ENCODE measurements at places on chromosomes 5 and 9.

DNA sequence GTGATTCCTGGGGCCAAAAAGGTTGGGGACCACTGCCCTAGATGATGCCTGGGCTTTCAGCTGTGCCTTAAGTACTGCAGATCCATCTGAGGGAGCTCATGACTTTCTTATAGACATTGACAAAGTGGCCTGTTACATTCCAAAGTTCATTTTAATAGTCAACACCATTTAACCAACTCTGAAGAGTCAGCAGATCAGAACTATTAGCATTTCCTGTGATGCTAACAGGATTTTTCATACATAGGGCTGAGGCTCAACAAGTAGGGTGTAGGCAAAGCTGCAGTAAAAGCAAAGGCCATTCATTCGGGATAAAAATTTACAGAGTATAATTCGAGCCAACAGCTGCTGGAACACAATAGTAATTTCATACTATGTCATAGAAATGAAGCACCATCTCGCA lies 105.4 kb downstream of the LPAR1 start:
- no peak for DNase-seq

DNA sequence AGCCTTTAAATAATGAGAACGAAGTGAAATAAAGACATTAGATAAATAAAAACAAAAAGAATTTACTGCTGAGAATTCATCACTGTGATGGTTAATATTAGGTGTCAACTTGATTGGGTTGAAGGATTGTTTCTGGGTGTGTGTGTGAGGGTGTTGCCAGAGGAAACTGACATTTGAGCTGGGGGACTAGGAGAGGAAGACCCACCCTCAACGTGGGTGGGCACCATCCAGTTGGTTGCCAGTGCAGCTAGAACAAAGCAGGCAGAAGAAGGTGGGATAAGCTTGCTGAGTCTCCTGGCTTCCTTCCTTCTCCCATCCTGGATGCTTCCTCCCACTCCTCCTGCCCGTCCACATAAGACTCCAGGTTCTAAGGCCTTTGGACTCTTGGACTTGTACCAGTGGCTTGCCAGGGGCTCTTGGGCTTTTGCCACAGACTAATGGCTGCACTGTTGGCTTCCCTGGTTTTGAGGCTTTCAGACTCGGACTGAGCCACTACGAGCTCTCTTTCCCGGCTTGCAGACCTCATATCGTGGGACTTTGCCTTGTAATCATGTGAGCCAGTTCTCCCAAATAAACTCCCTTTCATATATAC lies 43.7 kb upstream of the ABL1 start:
- no peak for DNase-seq

- DNase-seq, result no peak
Measured at GRCh38 chr9:87854580-87854955, 28.1 kb upstream of the SPATA31E1 start.

DNA sequence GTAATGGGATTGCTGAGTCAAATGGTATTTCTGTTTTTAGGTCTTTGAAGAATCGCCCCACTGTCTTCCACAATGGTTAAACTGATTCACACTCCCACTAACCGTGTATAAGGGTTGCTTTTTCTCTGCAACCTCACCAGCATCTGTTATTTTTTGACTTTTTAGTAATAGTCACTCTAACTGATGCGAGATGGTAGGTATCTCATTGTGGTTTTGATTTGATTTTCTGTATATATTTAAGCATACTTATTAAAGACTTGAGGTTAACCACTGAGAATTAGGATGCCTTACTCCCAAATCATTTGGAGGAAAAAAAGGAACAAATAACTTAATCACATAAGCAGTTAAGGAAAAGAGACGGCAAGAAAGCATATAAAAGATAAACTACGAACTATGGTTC lies 181.6 kb upstream of the FST start:
- no peak for DNase-seq

DNA sequence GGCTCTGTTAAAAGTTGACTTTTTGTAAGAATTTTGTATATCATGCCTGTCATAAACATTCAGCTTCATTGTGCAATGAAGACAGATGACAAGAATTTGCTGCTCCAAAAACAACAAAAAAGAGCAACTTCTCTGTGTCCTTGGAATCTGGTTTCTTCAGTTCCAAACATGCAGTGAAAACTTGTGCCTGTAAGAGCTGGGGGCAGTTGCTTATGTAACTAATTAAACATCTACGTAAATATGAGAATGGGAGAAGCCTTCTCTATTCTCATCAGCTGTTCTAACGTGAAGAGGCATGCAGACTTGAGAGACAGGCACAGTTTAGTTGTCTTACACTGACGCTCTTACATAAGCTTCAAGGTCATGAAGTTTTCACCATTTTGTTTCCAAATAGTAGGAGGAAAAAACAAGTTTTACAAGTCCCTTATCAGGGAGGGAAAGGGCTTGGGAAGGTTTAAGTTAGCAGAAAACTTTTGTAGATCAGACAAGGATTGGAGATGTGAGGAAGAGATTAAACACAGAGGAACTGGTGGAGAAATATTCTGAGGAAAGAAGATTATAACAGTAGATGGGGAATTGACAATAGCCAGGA lies 170.4 kb downstream of the RFK start:
- DNase-seq, result no peak

DNA sequence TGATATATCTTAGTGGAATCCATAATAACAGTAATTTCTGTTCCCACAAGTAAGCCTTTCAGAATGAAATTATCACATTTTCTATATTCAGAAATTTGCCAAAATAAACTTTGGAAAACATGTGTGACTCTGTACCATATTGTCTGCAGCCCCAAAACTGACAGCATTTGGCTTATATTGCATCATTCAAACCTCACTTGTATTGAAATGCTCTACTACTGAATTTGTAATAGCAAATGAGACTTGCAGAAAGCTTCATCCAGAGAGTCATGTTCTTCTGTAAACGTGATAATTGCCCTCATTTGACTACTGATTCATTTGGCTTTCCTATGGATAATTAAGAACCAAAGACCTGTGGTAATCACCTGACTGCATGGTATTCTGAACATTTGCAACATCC lies 1249.5 kb upstream of the CDH18 start:
- DNase-seq, result peak; percentile 7

DNA sequence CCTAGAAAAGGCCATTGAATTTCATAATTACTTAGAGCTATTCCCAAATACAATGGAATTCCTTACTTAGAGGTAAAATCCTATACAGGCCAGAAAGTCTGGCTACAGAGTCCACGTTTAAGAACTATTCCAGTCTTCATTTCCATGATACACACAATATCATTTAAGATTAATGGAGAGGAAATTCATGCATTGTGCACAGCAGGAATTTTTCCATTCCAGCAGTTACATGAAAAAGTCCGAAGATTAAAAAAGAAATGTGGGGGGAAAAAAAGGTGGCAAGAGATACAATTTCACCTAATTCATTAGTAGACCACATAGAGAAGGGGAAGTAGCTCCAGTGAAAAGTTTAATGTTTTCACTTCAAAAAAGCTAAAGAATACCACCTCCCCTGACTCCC lies 63.1 kb downstream of the CHD1 start:
- DNase-seq, result no peak

DNA sequence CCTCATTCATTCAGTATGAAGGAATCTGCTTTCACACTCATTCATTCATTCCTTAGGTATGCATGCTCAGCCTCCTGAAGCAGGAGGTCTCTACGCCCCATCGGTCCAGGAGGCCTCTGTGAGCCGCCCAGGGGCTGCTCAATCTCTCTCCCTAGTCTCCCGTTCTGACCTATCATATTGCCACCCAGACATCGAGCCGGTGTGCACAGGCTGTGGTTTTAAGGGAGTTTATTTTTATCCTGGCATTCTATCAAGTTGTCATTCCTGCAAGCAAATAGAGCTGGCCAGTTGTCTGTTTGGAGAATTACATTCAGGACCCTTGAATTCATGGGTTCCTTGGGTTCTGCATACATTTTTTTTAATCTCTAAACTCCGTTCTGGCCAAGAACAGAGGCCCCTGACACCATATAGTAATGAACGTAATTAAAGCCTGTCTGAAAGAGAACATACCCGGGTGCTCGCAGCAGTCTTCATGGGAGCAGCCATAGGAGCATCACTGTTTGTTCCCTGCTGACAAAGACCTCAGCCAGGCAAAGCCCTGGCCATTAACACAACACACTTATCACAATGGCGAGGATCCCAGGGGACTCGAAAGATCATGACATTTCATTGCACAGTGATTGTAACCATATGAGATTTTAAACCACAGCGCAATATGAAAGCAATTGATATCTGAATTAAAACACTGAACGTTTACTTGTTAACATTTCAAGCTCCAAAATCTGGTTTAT lies 80.9 kb downstream of the ADAMTS16 start:
- peak; percentile 67 for DNase-seq

- no peak for DNase-seq
Measured at GRCh38 chr9:130975932-130976841, 32.8 kb upstream of the LAMC3 start.

Data from muscle of leg (tissue), 16 donors.